ENCODE measurements at places on chromosomes 1 and 21.

- no peak for DNase-seq
Measured at GRCh38 chr1:224766266-224766665, 150.1 kb downstream of the CNIH3 start.

GRCh38 chr1:45928486-45929205, 125.2 kb downstream of the MAST2 start:
- no peak for DNase-seq

- DNase-seq, result no peak
Measured at GRCh38 chr1:162548170-162548569, 13.4 kb upstream of the UAP1 start.

GRCh38 chr1:75276385-75276784, 142.2 kb downstream of the LHX8 start:
- no peak for DNase-seq

DNA sequence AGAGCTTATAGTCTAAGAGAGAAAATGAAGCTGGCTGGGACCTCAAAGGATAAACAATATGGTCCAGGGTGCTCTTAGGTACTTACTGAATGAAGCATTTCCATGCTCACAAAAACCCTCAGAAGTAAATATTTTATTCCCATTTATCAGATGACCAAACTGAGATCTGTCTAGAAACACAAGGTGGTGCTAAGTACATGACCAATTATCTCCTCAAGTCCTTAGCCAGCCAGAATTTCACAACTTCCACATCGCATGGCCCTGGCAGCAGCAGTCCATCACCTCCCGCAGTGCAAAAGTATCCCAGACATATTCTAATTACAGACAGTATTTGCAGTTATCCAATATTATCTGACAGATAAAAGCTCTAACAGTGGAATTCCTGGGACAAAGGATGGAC, 321.7 kb upstream of the PROX1 start:
- no peak for DNase-seq

DNA sequence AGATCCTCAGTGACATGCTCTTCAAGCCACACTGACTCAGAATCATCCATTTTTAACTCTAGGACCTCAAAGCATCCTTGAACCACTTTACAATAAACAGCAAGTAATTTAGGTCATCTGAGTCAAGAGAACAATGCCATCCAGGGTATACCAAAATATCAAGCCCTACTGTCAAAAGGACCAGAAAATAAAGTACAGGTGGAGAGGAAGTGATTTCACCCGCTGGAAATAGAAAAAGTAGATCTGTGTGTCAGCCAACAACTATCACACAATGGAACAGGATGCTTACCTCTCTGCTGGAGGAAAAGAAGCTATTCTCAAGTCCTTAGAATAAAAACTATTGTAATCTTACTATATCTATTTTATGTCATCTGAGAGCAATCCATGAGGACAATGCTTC, 37.0 kb downstream of the RERE start:
- no peak for DNase-seq

GRCh38 chr1:59445040-59445439, 148.1 kb downstream of the FGGY start:
- no peak for DNase-seq

DNA sequence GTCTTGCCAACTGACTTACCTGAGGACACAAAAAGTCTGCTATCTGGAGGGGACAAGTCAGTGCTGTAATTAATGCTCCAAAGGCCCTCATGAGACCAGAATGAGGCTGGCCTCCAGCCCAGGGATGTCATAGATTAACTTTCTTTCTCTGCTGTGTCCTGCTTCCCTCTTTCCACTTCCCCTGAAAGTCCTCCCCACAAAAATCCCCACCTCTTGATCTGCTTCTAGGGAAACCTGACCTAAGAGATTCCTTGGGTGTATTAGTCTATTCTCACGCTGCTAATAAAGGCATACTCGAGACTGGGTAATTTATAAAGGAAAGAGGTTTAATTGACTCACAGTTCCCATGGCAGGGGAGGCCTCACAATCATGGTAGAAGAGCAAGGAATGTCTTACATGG, 39.2 kb downstream of the RUNX3 start:
- no peak for DNase-seq

DNA sequence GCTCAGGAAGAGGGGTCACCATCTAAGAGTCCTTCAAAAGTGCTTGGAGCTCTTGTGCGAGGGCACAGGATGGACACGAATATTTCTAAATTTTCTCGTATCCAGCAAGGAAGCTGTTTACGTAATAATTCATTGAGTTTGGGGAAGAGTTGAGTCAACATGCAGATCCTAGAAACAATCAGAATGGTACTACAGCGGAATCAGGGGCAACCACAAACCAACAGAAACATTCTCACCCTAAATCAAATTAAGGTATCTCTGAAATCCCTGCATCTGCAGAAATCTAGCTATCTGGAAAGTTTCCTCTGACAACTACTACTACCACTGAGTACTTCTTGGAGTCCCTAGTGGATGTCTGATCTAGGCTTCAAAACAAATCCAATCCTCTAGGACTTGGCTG, 352.4 kb downstream of the LTN1 start:
- no peak for DNase-seq

GRCh38 chr1:230368871-230369270, 57.3 kb downstream of the PGBD5 start:
- DNase-seq, result no peak

GRCh38 chr1:9439074-9439761, 100.0 kb upstream of the SLC25A33 start:
- no peak for DNase-seq

DNA sequence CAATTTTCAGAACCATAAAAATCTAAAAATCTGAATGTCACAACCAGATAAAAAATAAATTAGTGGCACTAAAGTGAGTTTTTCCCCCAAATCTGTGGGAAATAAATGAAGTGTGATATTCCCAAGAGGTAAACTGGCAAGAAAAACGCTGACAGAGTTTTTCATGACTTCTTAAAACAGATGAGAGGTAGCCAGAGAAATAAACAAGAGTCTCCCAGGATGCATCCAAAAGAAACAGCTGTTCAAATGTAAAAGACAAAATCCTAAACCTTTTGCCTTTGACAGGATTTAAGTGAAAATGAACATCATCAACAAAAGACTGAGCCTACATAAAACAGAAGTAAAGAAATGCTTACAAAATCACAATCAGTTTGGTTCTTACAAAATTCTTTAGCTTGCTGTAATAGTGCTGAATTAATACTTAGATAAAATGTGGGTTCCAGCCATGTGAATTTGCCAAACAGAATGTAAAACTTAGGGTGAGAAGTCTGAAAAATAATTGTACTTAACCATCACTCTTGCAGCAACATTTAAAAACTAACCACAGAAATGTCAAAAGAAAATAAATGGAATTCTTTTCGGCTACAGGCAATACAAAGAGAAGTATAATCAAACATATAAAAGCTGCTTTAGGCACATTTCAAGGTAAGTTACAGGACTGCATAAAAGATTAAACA, 133.6 kb downstream of the EIF4G3 start:
- no peak for DNase-seq

DNA sequence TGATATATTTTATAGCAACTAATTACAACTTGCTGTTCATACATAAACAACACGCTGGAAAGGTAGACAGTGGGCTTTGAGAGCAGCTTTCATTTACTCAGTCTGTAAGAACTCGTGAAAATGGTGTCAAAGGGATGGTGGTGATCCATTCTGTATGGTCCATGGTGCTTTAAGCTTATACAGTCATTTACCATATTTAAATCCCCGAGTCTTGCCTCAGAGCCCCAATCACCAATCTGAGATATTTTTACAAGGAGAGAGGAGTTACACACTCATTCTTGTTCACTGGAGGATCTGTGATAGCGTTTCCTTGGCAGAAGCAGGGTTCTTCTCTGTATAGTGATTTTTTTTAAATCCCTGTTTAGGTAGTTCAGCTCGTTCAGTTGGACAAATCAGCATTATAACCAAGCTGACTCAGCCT, 694.6 kb downstream of the USP25 start:
- DNase-seq, result no peak

GRCh38 chr1:242412921-242413320, 111.6 kb downstream of the PLD5 start:
- no peak for DNase-seq

GRCh38 chr1:108502138-108502537, 52.0 kb downstream of the NBPF6 start:
- no peak for DNase-seq

GRCh38 chr1:8587784-8588183, 229.7 kb downstream of the RERE start:
- DNase-seq, result no peak

GRCh38 chr1:177629526-177629925, 340.3 kb downstream of the SEC16B start:
- no peak for DNase-seq

- no peak for DNase-seq
Measured at GRCh38 chr1:231933711-231934626, 307.4 kb downstream of the DISC1 start.

GRCh38 chr21:28068455-28069358, 924.0 kb downstream of the LTN1 start:
- no peak for DNase-seq

DNA sequence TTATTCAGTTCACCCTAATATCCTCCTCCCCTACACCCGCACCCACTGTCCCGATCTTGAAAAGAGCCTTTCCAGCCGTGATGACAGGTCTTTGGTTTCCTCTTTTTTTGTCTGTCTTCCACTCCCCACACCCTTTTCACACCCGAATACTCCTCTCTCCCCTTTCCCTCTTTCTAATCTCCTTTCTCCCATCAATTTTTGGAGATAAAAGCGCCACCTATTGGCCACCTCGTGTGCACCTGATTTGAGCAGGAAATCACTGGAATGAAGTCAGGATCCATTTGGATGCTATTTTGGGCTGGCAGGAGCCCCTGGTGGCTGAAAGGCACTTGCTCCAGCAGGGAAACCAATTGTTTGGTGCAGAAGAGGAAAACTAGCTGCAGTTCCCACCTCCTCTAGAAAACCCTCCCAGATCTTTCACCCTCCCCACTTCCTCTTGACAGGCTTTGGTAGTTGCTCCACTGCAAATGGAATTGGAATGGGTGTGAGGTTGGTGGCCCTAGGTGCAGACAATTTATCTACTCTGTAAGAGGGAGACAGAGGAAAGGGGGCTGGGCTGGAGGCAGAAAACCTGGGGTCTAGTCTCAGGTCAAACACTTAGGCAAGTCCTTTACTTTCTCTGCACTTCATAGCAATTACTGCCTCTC, 8.4 kb downstream of the FOXE3 start:
- no peak for DNase-seq

GRCh38 chr21:34802180-34802899, 133.5 kb downstream of the CLIC6 start:
- no peak for DNase-seq

DNA sequence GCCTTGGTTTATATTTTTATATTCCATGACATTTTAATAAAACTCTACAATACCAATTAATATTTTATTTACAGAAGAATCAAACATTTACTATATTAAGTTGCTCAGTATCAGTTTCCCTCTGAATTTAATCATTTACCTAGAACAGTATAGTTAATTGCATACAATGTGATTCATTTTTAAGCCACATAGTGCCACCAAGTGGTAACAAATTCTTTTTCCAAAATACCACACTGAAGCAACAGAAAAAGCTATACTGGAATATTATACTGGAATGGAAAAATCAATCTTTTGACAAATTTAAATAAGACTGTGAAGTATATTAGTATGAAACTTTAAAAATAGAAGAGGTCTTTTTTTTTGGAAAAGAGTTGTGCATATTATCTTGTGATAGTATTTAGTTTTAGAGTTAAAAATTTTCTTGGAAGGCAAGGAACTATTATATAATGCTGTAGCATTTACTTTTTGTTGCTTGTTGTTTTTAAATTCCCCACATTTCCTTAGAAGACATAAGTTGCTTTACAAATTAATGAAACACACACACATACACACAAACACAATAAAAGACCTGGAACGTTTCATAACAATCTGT, 57.3 kb downstream of the ZNF644 start:
- DNase-seq, result no peak

DNA sequence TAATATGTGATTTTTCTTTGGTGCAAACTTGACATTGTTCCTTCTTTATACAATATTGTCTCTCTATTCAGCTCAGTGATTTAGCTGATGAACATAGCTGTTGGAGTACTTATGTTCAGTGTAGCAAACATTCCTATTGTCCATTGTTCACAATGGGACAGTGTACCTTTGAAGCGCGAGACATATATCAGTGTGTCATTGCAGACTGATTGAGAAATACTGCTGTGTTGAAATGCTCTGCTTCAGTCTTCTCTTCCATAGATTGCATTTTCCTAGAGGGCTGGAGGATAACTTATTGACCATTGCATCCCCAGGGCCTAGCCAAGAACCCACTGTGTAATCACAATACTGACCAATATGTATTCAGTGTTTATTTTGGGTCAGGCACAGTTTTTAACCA, 46.5 kb downstream of the HLX start:
- DNase-seq, result no peak

DNA sequence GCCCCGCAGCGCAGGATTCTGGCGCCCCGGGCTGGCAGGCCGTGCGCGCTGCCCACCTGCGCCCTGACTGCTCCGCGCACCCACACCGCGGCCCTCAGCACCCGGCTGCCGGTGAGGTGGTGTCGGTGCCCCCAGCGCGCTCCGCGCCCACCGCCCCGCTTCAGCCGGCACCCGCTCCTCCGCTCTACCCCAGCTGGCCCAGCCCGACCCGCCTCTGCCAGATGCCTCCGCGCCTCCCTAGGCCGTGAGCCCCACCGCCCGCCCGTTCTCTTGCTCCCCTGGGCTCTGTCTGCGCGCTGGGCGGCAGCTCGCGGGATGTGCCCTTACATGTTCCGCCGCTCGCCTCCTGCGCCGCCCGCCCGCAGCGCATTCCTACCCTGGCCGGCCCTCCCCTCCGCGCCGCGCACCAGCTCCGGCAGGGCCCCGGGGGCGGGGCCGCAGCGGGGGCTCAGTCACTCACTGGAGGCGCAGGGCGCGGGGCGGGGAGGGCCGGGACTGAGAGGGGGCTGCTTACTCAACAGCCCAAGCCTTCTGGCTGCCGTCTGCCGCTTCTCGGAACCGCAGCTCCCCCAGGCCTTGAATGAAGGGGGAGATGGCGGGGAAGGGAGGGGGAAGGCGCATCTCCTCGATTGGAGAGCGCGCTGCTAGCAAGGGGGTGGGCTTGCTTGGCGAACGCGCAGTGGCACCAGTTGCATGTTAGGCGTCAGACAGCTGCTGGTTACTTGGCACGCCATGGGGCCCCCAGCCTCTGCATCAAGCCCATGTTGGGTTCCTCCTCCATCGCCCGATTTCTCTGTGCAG, at the start of gene PHLDA3:
TSS of gene PHLDA3 (minus strand) at position 345 of the 801 bp plus-strand sequence. CDS start 402 bp downstream, outside the sequence.
- DNase-seq, result peak; percentile 78

GRCh38 chr1:176183618-176184017, 23.5 kb downstream of the COP1 start:
- no peak for DNase-seq

- no peak for DNase-seq
Measured at GRCh38 chr1:205014783-205015182, 28.2 kb upstream of the CNTN2 start.

GRCh38 chr1:1554926-1555915, 14.8 kb upstream of the TMEM240 start:
- no peak for DNase-seq

All from activated effector memory CD4-positive, alpha-beta T cell treated with anti-CD3 and anti-CD28 coated beads, Interleukin-2, amount 50 U/mL, for 16 hours (primary cell).